ENCODE measurements at places on chromosomes 13 and 19.

- DNase-seq: no peak
These were observed 230.0 kb downstream of the SHISA2 start for GRCh38 chr13:25821776-25822175.

DNA sequence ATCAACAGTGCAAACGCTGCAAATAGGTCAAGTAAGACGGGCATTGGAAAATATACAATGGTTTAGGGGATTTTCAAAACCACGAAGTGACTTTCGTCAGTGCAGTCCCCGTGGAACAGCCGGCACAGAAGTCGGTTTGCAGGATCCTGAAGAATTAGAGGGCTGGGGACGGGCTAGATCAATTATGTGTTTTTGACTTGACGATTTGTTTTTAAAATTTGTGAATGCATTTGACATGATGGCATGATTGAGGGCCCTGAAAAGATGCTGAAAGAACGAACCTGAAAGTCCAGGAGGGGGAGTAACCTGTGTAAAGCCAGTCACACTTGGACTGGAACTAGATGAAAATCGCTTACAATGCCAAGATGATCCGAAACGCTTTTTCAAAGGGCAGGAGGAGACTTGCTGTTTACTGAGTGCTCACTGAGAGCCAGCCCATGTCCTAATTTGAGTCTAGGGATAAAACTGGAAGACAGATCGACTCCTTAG, 8.9 kb upstream of the DGKH start:
- DNase-seq: no peak

- no peak for DNase-seq
These were observed 463 bp upstream of the TSC22D1 start for GRCh38 chr13:44576351-44577235.

- DNase-seq: no peak
These were observed 233.4 kb downstream of the B3GLCT start for GRCh38 chr13:31433207-31433606.

DNA sequence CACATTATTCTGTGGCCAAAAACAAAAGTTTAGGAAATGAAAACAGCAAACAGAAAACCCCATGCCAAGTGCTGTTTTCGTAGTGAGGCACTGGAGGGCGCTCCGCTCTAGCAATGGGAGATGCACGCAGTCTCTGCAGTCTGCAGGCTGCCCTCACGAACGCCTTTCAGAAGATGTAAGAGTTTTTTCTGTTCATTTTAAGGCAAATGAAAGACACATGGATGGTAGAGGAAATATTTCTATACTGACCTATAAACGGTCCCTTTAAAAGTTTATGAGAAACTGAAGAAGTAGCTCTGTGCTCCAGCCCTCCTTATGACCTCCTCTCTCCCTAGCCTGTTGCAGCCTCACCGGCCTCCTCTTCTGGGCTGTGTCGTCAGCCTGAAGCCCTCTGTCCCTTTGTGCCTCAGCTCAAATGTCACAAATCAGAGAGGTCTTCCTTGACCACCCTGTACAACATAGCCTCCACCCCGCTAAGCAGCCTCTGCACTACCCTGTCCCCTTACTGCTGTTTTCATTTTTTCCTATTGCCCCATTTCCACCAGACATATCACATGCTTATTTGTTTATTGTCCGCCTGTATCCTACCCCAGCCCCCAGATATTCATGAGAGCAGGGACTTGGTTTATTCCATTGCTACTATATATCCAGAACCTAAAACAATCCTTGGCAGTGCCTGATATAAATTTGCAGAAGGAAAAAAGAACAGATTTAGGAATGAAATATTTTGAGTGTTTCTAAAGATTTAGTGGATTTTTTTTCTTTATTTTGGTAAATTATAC, 116.4 kb downstream of the TM9SF2 start:
- peak; percentile 35 for DNase-seq

DNA sequence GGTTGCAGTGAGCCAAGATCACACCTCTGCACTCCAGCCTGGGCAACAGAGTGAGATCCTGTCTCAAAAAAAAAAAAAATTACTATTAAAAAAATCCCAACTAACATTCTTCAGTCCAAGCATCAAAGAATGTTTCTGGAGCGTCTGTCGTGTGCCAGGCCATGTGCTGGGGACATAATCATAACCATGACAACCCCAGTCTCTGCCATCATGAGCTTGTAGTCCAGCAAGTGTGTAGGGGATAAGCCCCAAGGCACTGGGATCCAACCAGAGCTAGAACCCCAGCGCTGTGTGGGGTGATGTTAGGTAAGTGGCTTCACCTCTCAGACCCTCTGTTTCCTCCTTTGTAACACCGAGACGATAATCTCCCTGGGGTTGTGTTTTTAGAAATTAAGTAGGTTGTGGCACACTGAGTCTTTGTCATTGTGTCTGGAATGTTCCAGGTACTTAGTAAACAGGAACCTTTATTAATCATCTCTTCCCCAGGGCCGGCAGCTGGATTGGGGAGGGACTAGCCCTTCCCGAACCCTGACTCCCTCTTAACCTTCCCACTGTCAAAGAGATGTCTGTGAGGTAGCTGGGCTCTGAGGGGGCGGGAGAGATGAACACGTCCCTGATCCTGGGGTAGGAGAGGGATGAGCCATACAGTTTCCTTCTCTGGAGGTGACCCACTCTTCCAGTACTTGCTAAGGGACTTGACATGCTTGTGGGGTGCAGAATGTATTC, 5.2 kb downstream of the ITPKC start:
- no peak for DNase-seq

- no peak for DNase-seq
These were observed 205.5 kb downstream of the NALCN start for GRCh38 chr13:101210774-101211173.

DNA sequence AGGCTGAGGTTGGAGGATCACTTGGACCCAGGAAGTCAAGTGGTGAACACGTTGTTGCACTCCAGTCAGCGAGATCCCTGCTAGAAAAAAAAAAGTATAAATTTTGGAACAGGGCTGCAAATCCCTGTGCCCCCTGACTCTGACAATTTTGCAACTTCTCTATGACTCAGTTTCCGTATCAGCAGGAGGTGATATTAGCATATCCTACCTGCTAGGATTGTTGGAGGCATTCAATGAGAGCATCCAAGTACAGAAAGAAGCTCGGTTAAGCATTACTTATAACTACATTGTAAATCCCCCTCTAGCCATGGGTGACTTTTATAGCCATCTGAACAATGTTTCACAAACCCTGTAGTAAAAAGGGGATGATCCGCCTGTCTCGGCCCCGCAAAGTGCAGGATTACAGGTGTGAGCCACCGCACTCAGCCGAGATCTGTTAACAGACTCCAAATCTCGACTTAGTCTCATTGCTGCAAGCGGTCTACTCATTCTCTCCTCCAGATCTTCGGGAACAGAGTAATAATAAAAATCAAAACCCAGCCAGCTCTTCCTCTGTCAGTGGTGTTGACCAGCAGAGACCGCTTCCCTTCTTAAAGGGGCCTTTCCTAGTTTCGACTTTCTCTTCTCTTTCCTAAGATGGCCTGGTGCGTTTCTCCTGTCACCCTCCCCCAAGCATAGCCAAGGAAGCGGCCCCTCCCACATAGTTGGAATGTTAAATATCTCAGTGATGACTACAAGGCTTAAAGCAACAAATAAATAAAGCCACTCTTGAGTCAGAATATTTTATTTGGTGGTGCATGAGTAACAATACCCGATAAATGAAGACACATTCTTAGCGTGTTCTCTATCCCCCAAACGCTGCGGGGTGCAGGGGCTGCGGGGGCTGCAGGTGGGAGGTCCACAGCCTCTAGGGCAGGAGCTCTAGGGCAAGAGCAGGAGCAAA, 10.3 kb upstream of the BICRA start:
- DNase-seq: peak; percentile 96

GRCh38 chr19:55322204-55322885, 2.8 kb downstream of the TMEM150B start:
- no peak for DNase-seq

DNA sequence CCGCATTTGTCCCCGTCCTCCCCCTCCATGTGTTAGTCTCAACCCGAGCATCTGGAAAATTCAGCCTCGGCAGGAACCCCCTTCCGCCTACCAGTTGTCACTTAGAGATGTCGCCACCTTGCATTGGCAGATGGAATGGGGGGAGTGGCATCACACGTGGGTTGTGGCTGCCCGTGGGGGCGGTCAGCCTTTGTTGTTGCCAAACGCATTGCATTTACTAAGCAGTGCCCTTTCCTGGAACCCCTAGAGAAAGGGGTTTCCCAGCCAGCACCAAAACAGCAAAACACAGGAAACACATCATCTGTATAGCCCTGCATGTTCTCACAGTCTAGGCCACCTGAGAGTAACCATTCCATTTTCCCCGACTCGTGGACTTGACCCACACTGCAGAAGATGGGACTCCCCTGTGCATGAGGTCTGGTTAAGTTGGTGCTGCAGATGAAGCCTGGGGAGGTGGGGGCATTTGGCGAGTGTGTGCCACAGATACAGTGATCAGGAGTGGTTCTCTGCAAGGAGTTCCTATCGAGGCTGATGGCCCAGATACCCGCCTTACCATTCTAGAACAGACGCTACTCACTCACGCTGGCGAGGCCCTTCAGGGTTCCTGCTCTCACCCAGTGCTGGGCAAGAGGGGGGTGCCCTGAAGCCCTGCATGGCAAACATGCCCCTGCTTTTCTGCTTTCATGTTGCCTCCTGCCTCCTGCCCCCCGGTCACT, 38.3 kb downstream of the TMED1 start:
- no peak for DNase-seq

DNA sequence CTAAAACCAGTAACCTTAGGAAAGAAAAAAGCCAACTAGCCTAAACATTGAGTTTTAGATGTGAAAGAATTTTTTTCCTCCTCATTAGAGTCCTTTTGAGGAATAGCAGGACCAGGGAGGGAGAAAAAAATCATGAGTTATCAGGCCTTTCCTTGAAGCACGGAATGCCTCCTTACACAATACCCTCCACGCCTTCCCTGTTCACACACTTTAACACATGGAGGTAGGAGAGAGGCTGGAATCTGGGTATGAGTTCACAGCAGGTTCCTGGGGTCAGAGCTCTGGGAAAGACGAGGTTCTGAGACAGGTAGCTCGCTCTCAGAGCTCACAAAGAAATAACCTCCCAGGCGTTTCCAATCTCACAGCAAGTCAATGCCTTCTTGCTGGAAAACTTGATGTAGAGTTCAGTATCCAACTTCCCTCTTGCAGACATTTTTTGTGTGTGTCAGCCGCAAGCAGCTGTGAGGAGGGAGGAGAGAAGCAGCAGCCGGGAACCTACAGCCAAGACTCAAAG, 716 bp downstream of the ZNF573 start:
- DNase-seq: peak; percentile 14

- DNase-seq: peak; percentile 9
These were observed 98.2 kb downstream of the OLFM4 start for GRCh38 chr13:53126841-53127245.

DNA sequence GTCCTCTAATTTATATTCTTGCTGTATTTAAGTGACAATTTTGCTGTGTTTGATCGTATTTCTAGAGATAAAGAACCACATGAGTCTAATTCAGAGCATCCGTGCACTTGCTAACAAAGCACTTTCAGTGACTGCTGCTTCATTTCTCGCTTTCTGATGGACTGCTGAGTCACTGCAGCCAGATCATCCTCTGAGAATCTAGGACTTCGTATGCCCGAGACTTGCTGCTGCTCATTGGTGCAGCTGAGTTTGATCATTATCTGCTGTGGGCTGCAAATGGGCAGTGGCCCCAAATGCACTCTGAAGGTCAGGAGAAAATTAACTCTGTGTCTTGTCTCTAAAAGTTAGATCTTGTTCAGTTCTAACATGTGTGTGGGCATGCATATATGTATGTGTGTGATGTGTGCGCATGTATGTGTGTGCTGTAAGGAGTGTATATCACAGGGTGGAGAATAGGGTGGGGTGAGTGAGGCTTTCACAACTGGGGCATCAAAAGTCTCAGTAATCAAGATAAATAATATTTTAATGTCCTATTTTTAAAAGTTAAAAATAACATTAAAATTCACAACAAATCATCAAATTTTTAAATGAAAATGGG, 342.6 kb downstream of the MTUS2 start:
- peak; percentile 7 for DNase-seq

DNA sequence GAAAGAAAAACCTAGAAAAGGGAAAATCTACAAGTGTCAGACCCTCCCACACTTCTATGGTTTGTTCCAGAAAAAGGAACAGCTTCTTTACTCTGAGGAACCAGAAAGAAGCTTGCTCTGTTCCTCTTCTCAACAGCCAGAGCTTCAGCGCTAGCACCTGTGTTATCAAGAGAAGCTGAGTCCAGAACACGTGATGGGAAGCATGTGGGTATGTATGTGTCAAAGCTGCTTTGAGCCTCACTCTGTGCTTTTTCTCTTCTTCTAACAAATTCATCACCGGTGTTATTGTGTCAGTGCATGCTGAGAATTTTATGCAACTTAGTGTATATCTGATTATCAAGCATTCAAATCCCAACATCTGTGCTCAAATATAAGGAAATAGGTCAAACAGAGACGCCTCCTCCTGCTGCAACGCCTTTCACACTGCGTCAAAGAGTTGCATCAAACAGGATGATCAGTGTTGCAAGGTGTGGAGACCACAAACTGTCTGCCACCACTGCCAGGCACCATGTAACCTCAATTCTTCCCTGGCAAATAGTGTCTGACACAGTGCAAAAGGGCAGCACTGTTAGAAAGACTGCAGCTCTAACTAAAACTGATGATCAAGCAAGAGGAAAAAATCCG, 83.9 kb downstream of the LRRC63 start:
- no peak for DNase-seq

DNA sequence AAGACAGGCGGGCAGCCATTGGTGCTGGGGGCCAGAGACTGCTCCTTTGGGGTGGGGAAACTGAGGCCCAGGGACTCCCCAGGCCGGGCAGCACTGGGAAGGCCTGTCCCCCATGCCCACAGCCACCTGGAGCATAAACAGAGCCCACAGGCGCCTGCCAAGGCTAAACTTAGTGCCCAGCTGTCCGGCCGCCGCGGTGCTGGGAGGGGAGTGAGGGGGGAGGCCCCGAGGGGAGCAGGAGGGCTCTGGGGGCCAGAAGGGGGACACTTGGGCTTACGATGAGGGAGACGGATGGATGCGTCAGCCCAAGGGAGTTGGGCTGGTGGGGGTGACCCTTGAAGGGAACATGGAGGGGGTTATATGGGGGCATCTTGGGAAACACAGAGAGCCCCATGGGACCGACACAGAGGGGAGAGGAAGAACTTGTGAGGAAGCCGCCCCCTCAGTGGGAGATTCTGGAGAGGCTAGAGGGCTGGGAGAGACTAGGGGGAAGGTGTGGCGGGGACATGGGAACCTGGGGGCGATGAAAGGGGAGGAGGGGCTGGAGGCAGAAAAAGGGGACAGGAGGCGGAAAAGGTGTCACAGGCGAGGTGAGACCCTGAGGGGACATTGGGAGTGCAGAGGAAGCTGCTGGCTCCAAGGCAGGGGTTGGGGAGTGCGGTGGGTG, 2.2 kb downstream of the CERS1 start:
- no peak for DNase-seq

Data from fibroblast of lung (primary cell).